ENCODE measurements at places on chromosomes 11 and 22.

DNA sequence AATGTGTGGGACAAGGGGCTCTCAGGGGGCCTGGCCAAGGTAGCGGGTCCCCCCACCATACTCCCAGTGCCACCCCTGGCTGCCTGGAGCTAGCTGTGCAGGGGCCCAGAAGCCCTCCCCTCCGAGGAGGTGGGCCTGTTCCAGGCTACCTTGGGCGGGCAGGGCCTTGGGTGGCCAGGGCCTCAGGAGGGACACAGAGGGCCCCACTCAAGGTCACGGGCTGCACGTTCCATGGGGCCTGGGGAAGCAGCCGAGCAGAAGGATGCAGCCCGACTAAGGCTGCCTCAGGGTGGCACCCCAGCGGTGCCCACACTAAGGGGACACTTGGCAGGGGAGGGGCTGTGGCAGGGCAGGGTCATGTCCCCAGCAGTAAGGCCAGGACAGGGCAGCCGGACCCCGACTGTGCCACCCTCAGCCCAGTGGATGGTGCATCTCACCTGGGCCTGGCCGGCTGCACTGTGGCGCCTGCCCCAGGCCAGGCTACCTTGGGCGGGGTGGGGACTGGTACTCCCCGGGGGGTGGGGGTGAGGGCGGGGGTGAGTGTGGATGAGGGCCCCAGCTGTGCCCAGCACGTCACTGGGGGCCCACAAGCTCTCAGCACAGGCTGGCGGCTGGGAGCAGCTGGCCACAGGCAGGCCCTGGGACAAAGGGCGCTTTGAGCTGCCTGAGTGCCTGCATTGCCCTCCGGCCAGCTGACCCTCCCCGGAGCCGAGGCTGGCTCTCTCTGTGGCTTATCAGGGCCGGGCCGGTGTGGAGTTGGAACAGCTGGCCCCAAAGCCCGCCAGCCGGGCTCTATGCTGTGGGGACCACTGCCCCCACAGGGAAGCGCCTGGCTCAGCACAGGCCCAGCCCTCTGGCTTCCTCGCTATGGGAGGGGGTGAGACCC, 117.1 kb downstream of the KCNQ1 start:
- DNase-seq, result no peak

DNA sequence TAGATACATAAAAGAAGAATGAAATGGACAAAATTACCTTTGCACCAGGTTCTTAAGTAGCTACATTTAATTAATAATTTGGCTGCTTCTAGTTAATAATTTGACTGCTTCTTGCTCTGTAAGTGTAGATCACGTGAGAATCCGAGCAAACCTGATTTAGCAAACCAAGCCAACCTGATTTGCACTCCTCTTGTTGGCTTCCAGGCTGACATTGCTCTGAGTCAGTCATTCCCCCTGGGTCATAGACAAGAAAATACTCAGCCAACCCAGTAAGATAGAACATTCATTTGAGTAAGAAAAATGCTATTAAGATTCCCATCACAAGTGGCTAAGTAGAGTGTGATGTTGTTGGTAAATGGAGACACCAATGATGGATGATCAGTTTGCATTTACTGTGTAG, 304.1 kb downstream of the C11orf87 start:
- DNase-seq, result no peak

DNA sequence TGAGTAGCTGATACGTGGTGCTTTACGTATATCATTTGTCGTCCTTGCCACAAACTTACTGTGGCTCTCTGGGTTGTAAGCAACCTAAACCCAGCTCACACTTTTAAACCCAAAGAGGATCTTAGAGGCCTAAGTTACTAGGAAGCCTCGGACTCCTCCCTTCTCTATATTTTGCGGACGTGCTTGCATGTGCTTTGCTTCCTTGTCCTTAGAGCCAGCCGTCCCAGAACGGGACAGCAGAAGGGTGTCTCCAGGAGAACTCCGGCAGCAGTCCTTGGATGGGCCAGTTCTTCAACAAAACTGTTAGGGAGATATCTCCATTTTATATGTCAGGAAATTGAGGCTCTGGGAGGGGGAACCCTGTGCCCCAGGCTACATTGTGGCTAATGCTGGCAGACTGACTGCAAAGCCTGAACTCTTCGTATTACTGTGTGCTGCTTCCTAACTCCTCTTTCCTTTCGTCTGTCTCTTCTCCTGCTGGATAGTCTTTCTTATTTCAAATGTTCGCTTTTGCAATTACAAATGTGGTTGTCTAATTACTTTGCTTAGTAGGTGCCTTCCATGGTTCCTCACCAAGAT, 33.8 kb downstream of the TNRC6B start:
- no peak for DNase-seq

- no peak for DNase-seq
Observed at GRCh38 chr11:118927554-118928100, 1.9 kb upstream of the BCL9L start.

DNA sequence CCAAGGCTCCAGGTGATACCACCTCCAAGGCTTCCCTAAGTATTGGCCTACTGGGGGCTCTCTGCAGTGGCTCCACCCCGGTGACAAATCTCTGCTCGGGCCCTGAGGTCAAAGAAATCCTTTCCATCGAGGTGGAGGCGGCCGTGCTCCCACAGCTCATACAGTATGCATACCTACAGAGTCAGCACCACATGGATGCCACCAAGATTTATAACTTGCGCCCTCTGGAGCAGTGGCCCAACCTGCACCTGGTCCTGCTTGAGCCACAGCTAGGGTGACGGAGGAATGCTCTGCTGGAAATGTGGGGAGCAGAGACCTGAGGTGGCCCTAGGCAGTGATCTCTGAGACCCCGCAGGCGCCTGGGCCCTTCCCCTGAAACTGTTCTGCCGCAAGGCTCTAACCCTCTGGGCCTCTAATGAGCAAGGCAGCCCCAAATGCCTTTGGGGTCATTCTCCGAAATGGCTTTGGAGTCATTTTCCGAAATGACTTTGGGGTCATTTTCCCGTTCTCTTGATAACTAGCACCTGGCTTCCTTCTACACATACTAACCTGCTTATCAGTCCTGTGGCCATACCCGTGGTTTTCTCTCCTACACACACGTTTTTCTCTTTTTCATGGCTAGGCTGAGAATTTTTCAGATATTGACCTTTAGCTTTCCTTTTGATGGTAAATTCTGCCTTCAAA, 33.9 kb downstream of the TMEM45B start:
- DNase-seq, result no peak

GRCh38 chr11:120835601-120836228, 188.2 kb upstream of the TBCEL start:
- no peak for DNase-seq
